ENCODE measurements at places on chromosomes 6 and 20.

DNA sequence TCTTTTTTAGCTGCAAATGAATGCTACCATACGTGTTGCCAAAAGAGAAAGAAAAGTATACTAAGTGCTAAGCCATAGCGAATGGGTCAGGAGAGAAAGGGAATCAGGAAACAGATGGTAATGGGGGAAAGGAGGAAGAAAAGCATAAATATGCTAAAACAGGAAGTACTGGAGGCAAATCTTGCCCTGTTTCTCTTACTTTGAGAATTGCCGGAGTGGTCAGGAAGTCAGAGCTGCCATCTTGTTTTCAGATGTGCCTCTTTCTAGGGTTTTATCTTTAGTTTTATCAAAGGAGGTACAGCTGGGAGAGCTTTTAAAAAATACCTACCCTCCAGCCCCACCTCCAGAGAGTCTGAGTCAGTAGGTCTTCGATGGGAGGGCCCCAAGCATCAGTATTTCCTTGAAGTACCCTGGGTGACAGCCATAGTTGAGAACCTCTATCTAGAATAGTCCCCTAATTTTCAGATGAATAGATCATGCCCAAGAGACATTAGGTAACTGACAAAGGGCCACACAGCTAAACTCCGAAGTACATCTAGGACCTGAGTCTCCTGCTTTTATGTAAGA lies 193.3 kb downstream of the CLIC5 start:
- no peak for DNase-seq

GRCh38 chr6:168030218-168030746 lies 32.8 kb downstream of the KIF25 start:
- no peak for DNase-seq

DNA sequence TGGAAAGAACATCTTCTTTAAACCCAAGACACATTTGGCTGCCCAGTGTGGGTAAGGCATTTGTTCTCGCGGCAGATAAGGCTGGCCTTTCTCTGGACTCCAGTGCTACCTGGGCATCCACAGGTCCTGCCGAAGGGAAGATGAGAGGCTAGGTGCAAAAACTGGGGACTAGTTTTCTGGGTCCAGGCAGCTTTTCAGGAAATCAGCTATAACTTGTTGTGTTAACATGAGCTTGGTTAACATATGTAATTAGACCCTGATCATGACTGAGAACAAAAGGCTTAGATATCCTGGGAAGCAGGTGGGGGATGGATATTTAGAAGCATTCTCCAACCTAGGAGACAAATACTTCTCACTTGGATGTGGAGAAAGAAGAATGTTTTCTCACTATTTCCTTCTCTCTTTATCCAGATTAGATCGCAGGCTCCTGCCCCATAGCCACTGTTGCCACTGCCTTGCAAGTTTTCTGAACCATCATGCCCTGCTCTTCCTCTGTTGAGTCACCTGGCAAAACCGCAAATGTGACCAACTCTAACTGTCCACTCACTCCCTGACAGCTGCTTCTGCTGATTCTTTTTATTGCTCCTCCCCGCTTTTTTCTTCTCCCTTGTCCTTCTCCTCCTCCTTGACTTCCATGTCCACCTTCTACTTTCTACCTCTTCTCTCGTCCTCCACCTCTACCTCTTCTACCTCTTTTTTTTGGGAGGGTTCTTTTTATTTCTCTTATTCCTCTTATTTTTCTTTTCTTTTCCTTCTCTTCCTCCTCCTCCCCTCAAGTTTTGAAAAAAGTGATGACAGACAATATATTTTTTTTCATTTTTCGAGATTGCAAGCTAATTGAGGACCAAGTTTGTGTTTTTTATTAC lies 258.1 kb downstream of the UTRN start:
- peak; percentile 38 for DNase-seq

GRCh38 chr6:40287296-40287850 lies 299.8 kb downstream of the LRFN2 start:
- DNase-seq = no peak

GRCh38 chr20:51365670-51366069 lies 176.8 kb downstream of the NFATC2 start:
- peak; percentile 91 for DNase-seq

DNA sequence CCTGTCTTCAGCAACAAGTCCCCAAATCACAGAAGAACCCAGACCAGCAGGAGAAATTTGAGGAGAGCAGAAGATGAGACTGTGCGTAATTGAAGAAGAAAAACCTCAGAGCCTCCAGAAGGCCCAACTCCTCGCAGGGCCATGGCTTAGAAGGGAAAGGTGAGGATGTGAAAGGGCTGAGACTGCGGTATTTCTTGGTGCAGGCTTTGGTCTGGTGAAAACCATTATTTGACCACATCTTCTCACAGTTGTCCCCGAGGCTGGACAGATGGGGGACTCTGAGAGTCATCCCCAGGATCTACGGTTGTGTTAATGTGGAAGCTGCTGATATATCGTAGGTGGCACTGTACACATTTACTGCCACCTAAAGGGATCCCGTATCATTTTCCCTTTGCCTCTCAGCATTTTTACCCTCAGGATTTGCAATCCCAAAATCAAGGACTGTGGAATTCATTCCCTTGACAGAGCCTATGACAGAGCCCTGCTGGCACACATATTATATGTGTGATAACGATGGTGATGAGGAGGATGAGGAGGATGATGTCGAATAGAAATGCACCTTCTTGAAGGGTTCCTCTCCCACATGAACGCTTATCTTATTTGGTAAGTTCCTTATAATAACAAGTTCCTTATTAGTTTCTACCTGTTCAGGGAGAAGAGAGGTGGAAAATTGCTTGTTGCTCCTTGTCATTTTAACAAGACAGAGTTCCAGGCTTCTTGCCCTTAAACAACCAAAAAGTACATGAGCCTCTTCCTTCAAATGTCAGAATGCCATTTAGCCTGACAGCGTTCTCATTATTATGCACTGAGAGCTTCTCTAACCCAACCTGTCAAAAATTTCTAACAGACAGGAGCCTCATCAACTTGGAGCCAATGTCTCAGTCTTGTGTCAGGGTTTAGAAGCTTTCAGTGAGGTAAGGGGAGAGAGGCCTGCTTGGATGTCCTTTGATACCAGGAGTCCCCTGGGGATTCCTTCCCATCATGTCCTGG lies 135.8 kb downstream of the PXDC1 start:
- DNase-seq = no peak

GRCh38 chr6:98695091-98695801 lies 139.1 kb upstream of the POU3F2 start:
- DNase-seq = no peak

DNA sequence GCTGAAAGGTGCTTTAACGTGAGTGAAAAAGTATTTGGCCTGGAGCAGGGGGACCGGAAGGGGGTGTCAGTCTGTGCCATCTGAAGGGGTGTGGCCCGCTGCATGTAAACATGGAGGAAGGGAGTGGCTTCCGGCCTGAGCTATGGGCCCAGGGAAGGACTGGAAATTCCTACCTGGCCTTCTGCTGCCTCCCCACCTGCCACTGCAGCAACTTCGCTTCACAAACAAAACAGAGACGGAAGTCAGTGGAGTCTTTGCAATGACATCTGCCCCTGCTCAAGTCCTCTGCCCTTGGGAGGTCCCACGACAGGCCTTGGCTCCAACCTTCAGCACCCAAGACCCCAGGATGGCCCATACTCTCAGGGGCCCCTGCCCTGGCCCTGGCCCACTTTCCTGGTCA lies 28.1 kb upstream of the FOXP4 start:
- no peak for DNase-seq

DNA sequence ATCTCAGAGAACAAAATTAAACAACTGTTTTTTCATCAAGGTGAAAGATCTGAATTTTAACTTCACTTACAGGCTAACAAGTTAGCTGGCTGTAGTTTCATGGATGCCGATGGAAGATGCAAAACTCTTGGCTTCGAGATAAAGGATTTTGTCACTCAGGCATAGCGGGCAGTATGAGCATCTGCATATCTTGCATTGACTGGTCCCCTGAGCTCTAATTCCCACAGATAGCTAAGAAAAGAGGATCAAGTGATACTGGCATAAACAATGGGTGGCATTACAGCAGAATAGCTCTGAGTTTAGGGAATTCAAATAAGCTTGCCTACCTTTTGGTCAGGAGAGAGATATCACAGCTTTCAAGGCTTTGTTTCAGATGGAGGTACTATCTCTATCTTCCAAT lies 1.8 kb upstream of the CLVS2 start:
- no peak for DNase-seq

- no peak for DNase-seq
Observed at GRCh38 chr6:122894791-122895190, 101.2 kb upstream of the CLVS2 start.

GRCh38 chr6:168640768-168641167 lies 199.8 kb downstream of the SMOC2 start:
- no peak for DNase-seq

DNA sequence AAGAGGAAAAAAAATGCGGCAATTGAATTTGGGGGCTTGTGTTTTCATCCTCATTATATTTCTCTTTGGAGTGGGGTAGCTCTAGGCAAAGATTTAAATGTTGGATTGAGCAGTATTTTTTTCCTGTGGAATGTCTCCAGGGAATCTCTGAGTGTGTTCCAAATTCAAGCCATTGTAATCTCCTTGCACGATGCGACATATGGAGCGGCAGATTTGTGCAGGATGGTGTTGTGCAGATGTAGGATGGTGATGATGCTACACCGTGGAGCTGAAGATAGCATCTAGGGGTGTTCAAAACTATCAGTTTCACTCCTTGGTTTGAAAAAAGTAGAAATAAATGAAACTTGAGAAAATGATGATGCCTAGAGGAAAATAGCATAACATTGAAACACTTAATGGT lies 777.5 kb upstream of the EPHA7 start:
- DNase-seq = no peak

GRCh38 chr6:132730560-132730959 lies 16.7 kb upstream of the VNN1 start:
- peak; percentile 6 for DNase-seq

DNA sequence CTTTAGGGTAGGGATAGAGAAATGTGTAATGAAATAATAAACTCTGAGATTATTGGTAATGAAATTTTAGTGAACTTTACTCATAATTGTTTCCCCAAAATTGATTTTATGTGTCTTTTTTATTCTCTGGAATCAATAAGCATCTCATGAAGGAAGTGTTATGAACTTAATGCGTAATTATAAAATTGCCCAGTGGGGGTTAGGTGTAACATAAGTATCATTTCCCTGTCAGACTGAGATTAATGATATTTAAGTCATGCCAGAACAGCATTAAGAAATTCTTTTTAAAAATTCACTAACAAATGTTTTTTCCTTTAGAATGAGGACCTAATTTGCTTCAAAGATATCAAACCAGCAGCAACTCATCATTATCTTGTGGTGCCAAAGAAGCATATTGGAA lies 10.0 kb downstream of the HINT3 start:
- DNase-seq = no peak

- no peak for DNase-seq
Observed at GRCh38 chr20:35085477-35086225, 7.0 kb downstream of the TRPC4AP start.

DNA sequence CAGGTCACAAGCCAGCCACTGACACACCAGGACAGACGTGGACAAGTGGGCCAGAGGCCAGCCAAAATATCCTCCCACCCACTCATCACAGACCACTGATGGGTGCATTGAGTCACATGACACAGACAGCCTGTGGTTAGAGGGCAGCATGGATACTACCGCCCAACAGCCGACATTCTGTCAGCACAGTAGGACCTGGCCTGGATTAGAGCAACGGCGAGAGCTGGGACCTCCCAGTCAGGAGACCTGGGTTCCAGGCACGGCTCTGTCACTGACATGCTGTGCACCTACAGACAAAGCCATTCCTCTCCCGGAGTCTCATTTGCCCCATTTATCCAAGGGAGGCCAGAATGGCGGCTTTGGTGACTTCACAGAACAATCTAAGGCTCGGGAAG lies 8.0 kb downstream of the ZNF335 start:
- no peak for DNase-seq

DNA sequence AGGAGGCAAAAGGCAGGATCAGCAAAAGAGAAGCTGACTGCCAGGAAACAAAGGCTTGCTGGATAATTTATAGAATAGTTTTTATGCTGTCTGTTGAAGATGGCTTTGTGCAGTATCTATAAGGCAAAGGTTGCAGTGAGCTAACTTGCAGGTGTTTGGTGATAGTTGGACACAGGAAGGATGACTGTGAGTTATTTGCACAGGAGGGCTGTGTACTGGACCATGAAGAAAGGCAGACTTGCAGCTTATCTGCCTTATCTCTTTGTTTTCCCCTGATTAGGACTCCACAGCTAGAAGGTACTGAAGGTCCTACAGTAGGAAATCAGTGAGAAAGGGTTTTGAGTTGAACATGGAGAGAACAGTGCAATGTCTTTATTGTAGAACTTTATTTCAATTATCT lies 2.1 kb downstream of the BTN1A1 start:
- DNase-seq = no peak
